HuH-7 (cell line): ENCODE measurements at places on chromosomes 11 and 22.
A peak's percentile ranks its signal among the peaks of the same experiment; 100 is the strongest.

DNA sequence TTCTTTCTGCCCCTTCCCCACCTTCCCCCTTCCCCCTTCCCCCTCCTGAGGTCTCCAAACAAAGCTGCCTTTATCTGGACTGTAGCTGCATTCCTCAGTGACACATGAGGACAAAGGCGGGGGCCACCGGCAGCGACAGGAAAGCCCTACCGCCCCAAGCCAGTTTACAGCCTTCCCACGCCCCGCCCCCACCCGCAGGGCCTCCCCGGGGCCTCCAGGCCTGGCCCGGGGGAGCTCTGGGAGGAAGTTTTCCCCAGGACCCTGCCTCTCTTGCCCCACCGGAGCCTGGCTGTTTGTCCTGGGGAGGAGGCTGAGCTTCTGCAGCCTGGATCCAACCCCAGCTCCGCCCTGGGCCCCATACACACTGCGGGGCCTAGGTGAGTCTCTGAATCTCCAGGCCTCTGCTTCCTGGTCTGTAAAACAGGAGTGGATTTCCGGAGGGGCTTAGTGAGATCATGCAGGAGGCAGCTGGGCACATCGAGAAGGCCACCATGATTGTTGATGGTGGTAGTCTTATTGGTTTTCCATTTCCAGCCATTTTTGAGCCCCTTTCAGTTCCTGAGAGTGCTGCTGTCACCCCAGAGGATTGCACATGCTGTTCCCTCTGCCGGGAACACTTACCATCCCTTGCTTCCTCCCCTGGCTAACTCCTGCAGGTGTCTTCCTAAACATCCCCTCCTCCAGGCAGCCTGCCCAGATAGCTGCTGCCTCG lies 130.7 kb downstream of the MN1 start:
- peak; percentile 74 for DNase-seq

- DNase-seq, result no peak
Measured at GRCh38 chr11:114158886-114159285, 99.4 kb downstream of the ZBTB16 start.

DNA sequence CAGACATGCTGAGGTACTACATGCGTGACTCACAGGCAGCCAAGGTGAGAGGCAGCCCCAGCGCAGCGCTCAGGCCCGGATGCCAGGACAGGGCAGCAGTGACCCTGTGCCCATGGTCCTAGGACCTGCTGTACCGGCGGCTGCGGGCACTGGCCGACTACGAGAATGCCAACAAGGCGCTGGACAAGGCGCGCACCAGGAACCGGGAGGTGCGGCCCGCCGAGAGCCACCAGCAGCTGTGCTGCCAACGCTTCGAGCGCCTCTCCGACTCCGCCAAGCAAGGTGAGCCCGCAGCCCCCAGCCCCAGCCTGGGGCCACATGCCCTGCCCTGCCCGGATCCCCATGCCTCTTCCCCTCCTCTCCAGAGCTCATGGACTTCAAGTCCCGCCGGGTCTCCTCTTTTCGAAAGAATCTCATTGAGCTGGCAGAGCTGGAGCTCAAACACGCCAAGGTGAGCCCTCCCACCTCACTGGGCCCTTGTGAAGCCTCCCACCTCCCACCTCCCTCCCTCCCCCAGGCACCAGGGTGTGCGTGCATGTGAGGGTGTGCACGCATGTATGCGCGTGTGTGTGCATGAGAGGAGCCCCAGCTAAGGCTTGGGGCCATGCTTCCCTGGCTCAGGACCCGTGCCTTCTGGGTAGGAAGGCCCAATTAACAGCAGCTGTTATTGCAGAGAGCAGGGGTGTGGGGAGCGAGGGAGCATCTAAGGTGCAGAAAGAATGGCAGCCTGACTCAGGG lies 5.3 kb downstream of the CFL1 start:
- DNase-seq, result no peak

GRCh38 chr11:20032577-20033260 lies 127.6 kb downstream of the DBX1 start:
- DNase-seq, result no peak

DNA sequence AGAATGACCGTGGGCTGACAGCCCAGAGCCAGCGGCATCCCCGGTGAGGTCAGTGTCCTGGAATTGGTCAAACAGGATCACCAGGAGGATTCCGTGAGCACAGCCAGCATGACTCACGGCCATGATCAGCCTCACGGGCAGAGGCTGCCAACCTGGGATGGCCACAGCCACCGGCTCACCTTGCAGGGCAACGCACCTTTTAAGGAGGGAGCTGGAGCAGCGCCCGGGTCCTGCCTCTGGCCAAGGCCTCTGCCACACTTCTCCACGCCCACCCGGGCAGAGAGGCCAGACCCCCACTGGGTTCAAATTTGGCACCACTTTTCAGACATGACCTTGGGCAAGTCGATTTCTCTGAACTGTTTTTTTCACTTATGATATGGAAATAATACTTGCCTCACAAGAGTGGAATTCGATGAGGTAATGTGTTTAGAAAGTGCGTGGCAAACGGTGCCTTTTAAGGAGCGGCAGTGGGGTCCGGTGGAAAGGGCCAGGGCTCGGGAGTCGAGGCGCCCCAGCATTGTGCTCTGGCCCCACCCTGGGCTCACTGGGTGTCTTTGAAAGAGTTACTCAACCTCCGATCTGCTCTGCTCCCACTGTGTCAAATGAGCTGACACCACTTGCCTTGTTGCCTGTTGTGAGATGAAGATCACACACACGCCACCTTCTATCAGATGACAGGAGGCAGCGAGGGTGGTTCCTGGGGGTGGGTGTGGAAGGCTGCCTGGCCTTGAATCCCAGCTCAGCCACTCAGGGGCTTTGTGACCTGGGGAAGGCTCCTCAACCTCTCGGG lies 16.0 kb downstream of the TXN2 start:
- DNase-seq, result no peak

GRCh38 chr11:18737642-18738041 lies 11.7 kb upstream of the IGSF22 start:
- no peak for DNase-seq

- DNase-seq, result no peak
Measured at GRCh38 chr11:110833033-110833484, 120.8 kb upstream of the ARHGAP20 start.

- DNase-seq, result no peak
Measured at GRCh38 chr22:46072110-46072881, 78.0 kb upstream of the PPARA start.

DNA sequence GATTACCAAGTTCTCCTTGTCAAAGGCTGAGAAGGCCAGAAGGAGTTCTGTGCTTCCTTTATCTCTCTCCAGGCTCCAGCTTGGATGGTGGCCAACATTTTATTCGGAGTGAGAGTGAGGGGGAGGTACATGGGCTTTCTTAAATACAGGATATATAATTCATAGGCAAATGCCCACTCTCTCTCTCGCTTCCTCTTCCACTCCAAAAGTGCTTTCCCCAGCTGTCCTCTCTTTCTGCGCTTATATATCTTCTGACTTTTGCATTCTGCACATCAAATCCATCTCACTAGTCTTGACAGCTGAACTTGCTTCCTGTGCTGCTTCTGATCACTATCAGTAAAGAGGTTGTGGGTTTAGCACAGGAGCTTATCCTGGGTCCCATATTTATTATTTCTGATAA lies 125.4 kb upstream of the ARHGAP20 start:
- no peak for DNase-seq

GRCh38 chr22:21661991-21662390 lies 3.8 kb upstream of the PPIL2 start:
- no peak for DNase-seq

DNA sequence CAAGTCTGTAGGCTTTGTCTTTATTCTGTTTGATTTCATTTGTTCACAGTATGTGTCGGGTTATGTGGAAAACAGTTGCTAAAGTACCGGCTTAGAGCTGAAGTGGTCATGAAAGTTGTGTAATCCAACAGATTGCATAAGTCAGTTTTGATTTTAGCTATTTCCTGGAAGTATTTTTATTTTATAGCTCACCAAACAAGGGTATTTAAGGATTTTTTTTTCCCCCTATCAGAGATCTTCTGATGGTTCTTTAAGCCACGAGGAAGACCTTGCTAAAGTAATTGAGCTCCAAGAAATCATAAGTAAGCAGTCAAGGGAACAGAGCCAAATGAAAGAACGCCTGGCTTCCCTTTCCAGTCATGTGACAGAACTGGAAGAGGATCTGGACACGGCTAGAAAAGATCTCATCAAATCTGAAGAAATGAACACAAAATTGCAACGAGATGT lies 55.9 kb downstream of the PPFIA1 start:
- DNase-seq, result no peak

DNA sequence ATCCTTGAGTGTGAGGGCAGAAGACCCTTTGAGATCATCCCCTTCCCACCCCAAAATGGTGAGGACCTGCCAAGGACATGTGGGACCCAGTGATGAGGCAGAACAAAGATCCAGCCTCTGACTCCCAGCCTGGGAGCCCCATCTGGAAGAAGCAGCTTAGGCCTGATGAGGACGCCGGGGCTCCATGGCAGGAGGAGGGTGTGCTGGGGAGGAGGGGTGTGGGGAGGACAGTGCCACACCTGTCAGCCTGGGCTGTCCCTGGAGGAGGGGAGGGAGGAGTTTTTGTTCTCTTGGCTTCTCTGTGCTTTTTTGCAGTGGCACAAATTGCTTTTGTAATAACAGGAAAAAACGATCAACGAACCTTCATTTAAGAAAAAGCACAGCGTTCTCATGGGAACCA lies 44.4 kb upstream of the DAGLA start:
- DNase-seq, result no peak

GRCh38 chr11:133239575-133239974 lies 292.7 kb downstream of the OPCML start:
- no peak for DNase-seq

DNA sequence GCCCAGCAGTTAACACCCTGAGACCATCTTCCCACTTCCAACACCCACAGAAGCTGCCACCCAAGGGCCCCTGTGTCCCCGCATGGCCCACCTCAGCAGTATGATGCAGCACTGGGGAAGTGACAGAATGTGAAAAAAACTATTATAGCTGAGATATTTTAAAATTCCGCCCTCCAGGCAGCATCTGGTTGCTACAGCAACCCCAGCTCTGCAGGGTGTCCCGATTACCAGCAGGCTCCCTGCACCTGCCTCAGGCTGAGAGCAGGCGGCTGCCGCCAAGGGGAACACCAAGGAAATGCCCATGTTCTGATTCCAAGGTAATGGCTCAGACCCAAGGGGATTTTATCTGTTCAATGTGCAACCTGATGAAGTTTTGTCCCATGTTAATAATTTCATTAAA lies 10.5 kb upstream of the TMEM121B start:
- DNase-seq, result no peak

DNA sequence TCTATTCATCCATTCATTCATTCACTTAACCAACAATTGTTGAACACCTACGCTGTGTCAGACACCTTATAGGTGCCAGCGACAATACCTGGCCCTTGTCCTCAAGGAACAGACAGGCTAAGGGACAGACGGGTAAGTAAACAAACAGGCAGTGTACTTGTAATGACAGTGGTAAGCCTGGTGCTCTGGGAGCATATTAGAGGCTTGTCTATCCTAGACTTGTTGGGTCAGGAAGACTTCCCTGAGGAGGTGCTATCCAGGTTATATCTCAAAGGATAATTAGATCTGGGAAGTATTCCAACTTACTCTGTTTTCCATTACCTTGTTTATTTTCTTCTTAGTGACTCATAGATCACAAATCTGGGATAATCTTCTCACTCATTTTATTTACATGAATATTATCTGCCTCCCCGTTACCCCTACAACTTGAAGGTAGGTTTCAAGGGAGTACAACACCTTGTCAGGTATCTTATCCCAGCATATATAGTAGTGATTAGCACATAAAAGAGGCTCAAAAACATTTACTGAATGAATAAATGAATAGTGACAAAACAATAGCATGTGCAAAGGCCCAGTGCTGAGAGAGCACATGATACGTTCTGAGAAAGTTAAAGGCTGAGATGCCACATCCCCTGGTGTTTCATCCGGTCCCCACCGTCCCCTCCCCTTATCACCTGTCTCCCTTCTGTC lies 75.3 kb upstream of the NCAM1 start:
- no peak for DNase-seq

GRCh38 chr11:61912991-61913698 lies 4.2 kb downstream of the RAB3IL1 start:
- DNase-seq, result peak; percentile 15

DNA sequence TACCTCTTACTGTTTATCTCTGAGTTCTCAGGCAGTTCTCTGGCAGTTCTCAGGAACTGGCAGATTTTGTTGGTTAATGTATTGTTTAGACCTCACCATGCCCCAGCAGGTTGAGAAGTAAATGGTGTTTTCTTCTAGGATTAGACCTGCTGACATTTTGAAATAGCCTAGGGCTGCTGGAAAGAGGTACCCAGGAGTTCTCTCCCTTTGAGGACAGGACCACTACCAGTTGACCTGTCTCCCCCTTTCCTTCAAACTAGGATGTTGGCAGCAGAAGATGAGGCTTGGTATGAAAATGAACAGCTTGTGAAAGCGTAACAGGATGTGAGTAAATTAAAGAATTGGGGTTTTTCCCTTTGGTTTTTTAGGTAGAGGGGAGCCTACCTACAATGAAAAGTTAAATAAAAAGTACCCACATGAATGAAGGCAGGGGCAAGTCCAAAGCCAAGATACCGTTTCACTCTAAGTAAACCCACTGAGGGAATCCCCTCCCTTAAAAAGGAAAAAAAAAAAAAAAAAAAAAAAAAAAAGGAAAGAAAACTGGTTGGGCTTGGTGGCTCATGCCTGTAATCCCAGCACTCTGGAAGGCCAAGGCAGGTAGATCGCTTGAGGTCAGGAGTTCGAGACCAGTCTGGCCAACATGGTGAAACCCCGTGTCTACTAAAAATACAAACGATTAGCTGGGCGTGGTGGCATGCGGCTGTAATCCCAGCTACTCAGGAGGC lies 96.2 kb downstream of the PDHX start:
- DNase-seq, result no peak

- no peak for DNase-seq
Measured at GRCh38 chr11:64696045-64696444, 27.0 kb downstream of the NRXN2 start.

DNA sequence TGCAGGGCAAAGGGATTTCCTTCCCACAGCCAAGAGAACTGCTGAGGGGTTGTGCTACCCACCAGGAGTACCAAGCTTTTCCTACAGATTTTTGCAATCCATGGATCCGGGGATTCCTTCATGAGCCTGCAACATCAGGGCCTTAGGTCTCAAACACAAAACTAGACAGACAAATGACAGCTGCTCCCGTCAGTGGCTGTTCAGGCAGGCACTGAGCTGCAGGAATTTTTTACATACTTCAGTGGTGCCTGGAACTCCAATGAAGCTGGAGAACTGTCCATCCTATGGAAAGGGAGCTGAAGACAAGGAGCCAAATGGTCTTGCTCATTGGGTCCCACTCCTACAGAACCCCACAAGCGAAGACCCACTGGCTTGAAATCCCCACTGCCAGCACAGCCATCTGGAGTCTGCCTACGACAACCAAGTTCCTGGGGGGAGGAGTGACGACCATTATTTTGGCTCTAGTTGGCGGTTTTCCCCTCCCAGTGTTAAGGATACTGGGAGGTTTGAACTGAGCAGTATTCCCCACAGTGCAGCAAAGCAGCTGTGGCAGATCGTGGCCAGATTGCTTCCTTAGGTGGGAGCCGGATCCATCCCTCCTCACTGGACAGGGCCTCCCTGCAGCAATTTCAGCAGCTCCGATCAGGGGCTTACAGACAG lies 157.7 kb upstream of the TMEM45B start:
- DNase-seq, result no peak

GRCh38 chr11:113113801-113114704 lies 152.8 kb downstream of the NCAM1 start:
- peak; percentile 31 for DNase-seq

- no peak for DNase-seq
Measured at GRCh38 chr11:131135611-131136010, 219.3 kb upstream of the SNX19 start.

GRCh38 chr11:60946601-60947264 lies 5.2 kb downstream of the SLC15A3 start:
- no peak for DNase-seq
